ENCODE measurements at places on chromosomes 6 and 20. TPM values are rescaled to one million over a fixed set of nuclear protein-coding genes. Genes with fewer than 3 reads are reported as not detected.
A peak's percentile ranks its signal among the peaks of the same experiment; 100 is the strongest.

- no peak for DNase-seq
These were observed 88.8 kb downstream of the TAF4 start for GRCh38 chr20:61976644-61977418.

- no peak for DNase-seq
These were observed 125.3 kb downstream of the GRM1 start for GRCh38 chr6:146154197-146154596.

- no peak for DNase-seq
These were observed 19.7 kb downstream of the VAPB start for GRCh38 chr20:58408603-58409246.

DNA sequence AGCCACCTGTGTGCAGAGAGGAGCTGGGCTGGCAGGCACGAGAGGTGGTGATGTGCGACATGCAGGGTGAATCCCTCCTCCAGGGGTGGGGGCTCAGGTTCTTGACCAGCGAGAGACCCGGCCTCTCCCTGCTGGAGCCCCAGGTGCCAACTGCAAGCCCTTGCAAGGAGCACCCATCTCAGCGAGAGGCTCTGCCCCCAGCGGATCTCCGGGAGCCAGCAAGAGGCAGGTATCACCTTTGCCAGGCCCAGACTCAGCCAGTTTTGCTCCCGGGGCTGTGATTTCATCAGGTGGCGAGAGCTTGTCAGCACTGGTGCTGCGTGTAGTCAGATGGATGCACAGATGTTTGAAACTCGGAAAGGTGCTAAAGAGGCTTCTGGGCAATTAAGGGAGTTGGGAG lies 87.7 kb downstream of the TFAP2C start:
- DNase-seq: no peak

DNA sequence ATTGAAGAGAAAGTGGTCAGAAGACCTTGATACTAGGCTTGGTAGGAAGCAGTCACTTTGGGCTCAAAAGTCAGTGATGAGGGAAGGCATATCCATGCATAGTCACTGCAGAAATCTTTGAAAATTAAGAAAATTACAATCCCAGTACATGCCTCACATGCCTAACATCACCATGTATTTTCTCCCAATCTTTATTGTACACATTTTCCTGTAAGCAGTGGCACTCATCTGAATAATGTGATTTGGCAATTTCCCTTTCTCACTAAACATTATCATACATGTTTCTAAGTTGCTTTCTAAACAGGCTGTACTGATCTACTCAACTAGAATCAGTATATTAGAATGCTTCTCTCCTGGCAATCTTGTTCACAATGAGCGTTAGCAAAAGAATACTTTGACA lies 280.7 kb upstream of the SUPT3H start:
- DNase-seq: no peak

PRPH2 gene
- total RNA-seq: not detected

NRSN1 gene
- not detected for total RNA-seq

- peak; percentile 50 for DNase-seq
These were observed 16.4 kb upstream of the KIFC1 start for GRCh38 chr6:33375143-33375671.

- no peak for DNase-seq
These were observed 851 bp downstream of the MAVS start for GRCh38 chr20:3847429-3847940.

SESN1 gene
- 11.0 TPM for total RNA-seq

ADGB gene
- not detected for total RNA-seq

DDX43 gene
- 3.5 TPM for total RNA-seq

LINC00237 gene
- total RNA-seq: not detected

DNA sequence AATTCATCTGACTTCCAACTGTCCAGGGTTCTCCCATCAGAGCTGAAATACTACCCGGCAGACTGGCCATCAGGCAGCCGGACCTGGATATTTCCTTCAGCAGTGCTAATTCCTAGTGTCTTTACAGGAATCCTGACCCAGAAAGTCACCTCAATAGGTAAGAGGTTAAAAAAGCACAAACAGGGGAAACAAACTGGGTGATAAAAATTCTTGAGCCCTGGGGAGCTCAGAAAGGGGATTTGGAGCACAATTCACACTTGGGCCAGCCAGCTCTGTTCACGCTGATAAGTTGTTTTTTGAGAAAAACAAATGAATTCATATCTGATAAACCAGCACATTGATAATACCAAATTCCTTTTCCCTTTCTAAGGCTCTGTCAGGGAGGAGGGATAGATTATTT lies 104.0 kb downstream of the EDN1 start:
- no peak for DNase-seq

DNA sequence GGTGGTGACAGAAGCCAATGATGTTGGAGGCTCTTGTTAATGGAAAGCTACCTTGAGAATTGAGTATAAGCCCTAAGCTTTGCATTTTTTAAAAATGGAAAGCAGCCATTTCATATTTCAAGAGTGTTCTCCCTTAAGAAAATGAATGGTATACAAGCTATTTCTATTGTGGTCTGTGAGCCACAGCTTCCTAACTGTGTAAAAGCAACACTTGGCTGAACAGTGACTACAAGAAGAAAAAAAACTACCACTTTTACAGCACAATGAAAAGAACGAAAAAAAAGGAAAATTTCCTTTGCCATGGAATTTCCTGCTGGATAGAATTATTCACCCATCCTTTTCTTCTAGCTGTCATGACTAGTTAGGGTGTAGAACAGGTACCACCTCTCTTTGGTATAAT lies 397.1 kb upstream of the BTBD3 start:
- no peak for DNase-seq

GMPR gene
- not detected for total RNA-seq

ZFP57 gene
- total RNA-seq: not detected

MYLIP gene
- total RNA-seq: 7.6 TPM

DNA sequence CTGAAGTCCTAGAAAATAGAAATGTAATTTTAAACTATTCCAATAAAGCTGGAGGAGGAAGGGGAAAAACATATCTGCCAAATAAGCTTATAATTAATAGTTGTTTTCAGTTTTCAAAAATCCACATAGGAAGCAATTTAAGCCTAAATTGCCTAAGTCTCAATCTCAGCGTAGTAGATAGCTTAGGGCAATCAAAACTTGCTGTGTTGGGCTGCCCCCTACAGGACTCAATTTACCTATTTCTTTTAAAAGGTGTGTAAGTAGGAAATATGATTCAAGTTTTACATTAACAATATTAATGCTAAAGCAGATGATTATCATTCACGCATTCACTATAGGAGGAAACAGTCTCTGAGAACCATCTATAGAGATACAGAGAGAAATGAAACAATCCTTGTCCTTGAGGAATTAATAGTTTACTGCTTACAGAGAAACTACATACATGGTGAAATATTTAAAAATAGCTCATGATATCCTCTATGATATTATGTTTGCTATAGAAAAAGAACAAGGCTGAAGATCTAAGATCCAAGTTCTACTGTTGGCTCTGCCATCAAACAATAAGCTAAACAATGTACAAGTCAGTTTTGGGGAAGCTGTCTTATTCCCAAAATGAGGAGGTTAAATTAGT lies 102.1 kb downstream of the ATG5 start:
- peak; percentile 41 for DNase-seq

GRCh38 chr20:46752728-46753127 lies 43.3 kb downstream of the SLC2A10 start:
- DNase-seq: peak; percentile 50

LTB gene
- not detected for total RNA-seq

SRXN1 gene
- 463 TPM for total RNA-seq

DNA sequence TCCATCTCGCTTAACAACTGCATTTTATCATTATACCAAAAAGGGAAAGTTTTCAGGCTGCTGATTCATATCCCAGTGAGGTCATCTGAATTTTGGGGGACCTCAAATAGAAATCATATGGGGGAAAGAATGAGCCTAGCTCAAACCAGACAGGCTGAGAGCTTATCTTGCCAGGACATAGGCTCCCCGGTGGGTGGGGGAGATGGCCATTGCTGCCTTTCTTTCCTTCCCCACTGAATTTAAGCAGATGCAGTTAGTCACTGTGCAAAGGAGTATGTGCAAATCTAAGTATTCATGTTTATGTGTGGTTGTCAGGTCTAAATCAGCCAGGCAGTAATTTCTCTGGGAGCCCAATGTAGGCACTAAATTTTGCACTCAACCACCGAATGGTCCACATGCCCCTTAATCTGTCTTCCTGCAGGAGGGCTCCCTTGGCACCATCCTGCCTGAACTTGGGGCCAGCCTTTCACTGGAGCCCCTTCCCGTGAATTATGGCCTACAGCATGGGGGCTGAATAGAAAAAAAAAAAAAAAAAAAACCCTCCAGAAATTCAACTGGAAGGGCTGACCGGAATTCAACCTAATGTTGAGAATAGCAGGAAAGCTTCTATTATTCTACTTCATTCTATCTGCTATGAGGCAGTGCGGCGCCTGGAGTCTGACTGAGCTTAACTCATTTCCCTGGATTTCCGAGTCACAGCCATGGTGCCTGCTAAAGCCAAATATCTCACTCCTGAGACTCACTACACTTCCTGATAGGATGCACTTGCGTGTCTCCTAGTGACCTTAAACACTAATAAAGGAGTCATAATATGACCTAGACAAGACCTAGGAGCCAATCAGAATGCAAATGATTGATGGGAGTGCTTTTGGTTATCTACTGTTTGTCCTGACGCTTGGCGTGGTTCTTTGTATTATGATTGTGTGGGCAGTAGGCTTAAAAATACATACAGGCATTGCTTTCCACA lies 161.5 kb upstream of the HEY2 start:
- peak; percentile 69 for DNase-seq
